Small intestine (tissue), 16 donors: ENCODE measurements at places on chromosomes 3 and 15.

- no peak for DNase-seq
Measured at GRCh38 chr3:152200476-152201420, 68.0 kb upstream of the MBNL1 start.

DNA sequence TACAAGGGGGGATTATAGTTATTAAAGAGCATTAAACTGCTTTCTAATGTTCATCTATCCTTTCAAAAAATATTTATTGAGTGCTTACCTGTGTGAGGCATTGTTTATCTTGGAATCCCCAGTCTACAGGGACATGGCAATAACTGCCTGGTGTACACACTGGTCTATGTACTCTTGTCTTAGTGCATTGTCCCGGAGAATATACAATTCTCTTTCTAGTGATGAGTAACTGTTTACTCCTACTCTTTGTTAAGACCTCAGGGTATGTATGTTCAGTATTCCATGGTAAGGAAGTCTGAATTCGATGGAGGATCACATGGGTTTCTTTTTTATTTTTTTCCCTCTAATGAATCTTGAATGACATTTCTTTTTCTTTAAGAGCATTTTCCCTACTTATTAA, 772.4 kb upstream of the NR2F2 start:
- DNase-seq, result no peak

DNA sequence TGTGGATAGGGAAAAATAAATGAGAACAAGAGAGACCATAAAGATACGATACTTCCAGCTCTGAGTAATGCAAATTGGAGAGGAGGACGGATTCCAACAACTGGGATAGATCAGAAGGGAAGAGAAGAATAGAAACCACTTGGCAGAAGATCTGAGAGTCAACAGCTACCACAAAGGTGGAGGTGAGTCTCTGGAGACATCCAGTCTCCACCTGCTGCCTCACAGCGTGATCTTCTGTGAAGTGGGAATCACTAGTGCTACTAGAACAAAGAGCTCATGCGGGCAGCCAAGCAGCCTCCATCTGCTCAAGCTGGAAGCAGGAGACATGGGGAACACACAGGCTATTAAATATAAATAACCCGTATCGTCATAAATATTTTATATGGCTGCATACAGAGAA, 558.5 kb upstream of the CFAP20DC start:
- no peak for DNase-seq

- no peak for DNase-seq
Measured at GRCh38 chr3:88433568-88433967, 283.8 kb downstream of the C3orf38 start.

GRCh38 chr3:180860180-180860858, 52.2 kb upstream of the FXR1 start:
- DNase-seq, result no peak

DNA sequence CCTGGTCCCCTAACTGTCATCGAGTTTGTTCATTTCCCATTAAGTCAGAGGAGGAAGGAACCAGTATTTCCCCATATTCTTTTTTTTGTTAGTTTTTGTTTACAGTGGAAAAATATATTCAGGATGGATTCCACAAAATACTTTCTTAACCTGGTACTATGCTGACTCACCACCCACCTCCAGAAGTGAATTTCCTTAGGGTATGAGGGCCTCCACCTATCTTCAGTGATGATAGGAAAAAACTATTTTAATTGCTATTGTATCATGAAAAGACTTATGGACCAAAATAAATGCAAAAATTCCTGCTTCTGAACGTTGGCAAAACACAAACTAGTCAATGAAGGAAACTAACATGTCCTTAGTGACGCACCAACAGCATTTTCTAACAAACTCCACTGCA, 64.2 kb upstream of the FOXP1 start:
- DNase-seq, result no peak

DNA sequence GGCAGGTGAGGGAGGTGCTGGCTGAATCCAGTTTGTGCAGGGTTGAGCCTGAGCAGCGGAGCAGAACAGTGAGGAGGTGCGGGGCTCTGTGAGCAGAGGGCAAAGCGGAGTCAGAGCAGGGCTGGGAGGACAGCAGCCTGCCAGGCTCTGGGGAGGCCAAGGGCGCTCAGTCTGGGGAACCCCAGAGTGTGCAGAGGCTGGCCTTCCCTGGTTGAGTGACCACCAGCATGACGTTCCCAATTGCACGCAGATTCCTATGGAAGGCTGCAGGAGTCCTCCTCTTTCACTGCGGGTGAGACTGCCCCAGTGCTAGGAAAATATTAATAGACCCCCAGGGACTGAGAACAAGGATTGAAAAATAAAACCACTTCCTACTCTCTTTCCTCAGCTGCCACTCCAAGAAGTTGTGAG, 13.2 kb downstream of the MRAS start:
- no peak for DNase-seq

DNA sequence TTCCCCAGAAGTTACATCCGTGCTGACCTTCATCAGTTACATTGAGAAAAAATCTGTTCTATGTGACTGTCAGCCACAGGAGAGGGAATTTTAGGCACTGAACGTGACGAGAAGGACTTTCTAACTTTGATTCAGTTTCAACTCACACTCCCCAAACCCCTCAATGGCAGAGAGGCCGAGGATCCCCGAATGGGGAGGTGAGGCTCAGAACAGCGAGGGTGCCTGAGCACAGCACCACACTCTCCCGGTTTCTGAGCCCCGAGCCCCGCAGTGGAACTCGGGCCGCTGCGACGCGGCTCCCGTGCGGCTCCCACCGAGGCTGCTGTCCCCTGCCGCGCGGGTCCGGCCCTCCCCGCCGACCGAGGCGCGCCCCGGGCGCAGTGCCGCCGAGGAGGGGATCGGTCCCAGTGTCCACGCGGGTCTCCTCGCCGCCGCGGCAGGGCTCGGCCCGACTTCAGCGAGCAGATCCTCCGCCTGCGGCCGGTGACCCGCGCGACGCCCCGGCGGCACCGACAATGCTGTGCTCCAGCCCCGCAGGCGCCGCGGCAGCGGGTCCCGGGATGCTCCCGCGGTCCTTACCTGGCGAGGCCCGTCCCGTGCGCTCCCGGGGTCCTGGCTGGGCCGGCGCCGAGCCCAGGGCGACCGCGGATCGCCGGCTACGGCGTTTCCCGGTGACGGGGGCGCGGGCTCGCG, 439 bp downstream of the CTXND1 start:
- no peak for DNase-seq
